ENCODE measurements at places on chromosomes 12 and 14. TPM values are rescaled to one million over a fixed set of nuclear protein-coding genes. Genes with fewer than 3 reads are reported as not detected.

GRCh38 chr12:121634836-121635235, 8.5 kb downstream of the ORAI1 start:
- H3K4me3 ChIP-seq: peak overlapping the region; percentile 37
- ATAC-seq: no peak
- peak overlapping the region; percentile 78 for H3K27ac ChIP-seq

DNA sequence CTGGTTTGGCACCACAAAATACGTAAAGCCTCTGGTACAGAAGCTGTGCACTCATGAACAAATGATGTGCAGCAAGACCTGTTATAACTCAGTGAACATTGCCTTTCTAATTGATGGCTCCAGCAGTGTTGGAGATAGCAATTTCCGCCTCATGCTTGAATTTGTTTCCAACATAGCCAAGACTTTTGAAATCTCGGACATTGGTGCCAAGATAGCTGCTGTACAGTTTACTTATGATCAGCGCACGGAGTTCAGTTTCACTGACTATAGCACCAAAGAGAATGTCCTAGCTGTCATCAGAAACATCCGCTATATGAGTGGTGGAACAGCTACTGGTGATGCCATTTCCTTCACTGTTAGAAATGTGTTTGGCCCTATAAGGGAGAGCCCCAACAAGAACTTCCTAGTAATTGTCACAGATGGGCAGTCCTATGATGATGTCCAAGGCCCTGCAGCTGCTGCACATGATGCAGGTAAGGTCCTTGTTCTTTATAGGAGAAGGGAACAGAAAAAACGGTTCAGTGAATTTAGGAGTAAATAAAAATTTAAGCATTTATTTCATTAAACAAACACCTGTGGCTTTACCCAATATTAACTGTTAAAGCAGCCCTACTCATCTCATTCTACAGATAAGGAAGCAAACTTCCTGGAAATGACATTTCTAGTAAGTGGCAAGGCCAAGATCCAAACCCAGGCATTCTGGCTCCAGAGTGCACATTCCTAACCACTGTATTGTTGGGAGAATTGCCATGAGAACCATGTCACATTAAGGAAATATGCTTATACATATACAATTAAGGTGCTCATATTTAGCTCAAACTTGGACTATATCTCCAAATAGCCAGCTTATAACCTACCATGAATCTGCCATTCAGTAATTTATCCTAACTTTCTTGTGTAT, 11.7 kb downstream of the COCH start:
- H3K4me1 ChIP-seq: no peaks in the 10 kb centered on the region
- no peak overlapping the region for H3K27ac ChIP-seq
- H3K4me3 ChIP-seq: no peak overlapping the region
- no peaks in the 10 kb centered on the region for H3K27me3 ChIP-seq
- H3K36me3 ChIP-seq: no peaks in the 10 kb centered on the region

DNA sequence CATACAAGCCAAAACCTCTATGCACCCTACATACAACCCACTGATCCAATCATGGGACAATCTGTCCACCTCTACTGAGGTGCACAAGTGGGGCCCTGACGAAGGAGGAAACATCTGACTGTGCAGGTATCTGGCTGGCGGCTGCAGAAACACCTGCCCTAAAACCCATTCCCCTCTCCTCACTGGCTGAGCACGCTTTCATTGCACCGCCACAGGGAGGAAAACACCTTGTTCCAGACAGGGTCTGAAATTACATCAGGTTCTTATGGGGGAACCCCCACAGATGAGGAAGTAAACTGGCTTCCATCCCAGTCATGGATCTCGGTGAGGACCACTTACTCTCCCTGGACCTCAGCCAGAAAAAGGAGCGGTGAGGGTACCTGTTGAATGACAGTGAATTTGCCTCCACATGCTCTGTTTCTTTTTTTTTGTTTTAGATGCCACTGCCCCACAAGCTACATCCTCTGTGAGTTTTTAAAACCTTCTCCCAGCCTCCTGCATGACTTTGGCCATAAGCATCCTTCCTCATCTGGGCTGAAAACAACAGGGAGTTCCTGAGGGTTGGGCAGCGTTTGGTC, 23.8 kb upstream of the DGLUCY start:
- no peaks in the 10 kb centered on the region for H3K27me3 ChIP-seq
- H3K27ac ChIP-seq: peak overlapping the region; percentile 41
- no peaks in the 10 kb centered on the region for H3K36me3 ChIP-seq

ASB2 gene
- 48.5 TPM for total RNA-seq

RFX4 gene
- not detected for total RNA-seq
